NCI-H2107 (cell line): ENCODE measurements at places on chromosomes 5 and 9.
A peak's percentile ranks its signal among the peaks of the same experiment; 100 is the strongest.

GRCh38 chr5:1973391-1974013, 90.8 kb upstream of the IRX4 start:
- peak; percentile 8 for DNase-seq

- no peak for DNase-seq
Measured at GRCh38 chr5:34789021-34789531, 49.9 kb upstream of the TTC23L start.

DNA sequence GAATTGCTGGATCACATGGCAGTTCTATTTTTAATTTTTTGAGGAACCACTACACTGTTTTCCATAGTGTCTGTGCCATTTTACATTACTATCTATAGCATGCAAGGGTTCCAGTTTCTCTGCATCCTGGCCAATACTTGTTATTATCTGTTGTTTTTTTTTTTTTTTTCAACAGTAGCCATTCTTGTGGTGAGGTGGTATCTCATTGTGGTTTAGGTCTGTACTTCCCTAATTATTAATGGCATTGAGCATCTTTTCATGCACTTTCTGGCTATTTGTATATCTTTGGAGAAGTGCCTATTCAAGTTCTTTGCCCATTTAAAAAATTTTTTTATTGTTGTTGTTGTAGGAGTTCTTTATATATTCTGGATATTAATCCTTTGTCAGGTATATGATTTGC, 97.7 kb downstream of the GDNF start:
- DNase-seq, result no peak

GRCh38 chr5:42767491-42768105, 11.0 kb downstream of the CCDC152 start:
- no peak for DNase-seq

GRCh38 chr5:1099926-1100663, 11.8 kb downstream of the SLC12A7 start:
- no peak for DNase-seq

DNA sequence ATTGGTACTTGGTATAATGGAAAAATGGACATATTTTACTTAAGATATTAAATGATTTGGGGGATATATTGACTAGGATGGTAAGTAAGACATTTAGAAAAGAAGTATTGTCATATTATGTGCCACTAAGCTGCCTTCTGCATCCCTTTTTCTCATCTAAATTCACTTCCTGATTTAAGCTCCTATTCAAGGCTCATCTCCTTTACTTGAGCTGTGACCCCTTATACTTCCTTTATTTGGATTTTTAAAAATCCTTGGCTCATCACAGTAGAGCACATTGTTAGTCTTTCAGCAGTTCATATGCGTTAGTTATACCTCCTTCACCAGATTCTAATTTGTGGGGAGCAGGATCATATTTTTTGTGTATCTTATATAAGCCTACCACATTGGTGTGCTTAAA, 6.6 kb downstream of the COMMD10 start:
- DNase-seq, result no peak

DNA sequence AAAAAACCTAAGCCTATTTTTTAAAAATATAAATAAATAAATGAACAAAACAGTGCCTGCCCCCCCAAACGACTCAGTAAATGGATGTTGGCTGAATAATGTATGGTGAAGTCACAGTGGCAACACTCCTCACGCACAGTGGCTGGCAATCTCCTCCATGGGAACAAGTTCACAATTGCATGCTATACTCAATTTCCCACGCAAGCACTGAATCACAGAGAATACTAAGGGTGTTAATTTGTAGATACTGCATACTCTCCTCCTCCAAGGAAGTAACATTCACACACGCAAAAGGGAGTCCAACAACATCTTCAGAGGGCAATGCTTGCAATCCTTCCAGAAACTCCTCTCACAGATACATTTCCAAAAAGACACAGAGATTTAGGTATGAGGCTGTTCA, 47.5 kb downstream of the SERINC5 start:
- no peak for DNase-seq

GRCh38 chr5:15700373-15700772, 200.4 kb downstream of the FBXL7 start:
- no peak for DNase-seq

GRCh38 chr9:110942522-110942921, 95.7 kb downstream of the LPAR1 start:
- DNase-seq, result no peak

DNA sequence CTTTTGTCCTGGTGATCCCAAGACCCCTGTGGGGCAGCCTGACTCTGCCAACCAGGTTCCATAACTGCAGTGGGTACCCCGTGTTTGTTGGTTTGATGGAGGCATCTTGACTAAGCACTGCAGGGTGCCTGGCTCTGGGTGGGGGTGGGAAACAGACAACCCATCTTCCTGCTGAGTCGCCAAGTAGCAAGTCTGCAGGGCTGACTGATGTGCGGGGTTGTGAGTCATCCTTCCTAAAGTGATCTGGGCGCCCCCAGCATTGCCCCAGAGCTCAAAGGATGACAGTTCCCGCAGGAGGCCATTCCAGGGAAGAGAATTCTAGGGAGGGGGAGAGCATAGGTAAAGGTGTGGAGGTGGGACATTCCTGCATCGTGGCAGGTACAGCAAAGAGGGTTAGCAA, 23.5 kb downstream of the DAB2IP start:
- DNase-seq, result no peak

DNA sequence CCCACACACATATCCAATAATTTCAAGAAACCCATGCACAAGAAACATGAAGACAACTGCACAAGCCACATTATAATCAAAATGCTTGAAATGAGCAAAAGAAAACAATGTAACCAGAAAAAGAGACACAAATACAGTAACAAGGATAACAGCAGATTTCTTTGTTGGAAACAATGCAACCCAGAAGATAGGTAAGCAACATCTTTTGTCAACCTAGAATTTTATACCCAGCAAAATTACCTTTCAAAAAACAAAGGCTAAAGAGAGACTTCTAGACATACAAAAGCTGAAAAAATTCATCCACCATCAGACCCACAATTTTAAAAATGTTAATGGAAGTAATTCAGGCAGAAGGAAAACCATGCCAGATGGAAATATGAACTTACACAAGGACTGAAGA, 5.0 kb upstream of the COL23A1 start:
- DNase-seq, result no peak

DNA sequence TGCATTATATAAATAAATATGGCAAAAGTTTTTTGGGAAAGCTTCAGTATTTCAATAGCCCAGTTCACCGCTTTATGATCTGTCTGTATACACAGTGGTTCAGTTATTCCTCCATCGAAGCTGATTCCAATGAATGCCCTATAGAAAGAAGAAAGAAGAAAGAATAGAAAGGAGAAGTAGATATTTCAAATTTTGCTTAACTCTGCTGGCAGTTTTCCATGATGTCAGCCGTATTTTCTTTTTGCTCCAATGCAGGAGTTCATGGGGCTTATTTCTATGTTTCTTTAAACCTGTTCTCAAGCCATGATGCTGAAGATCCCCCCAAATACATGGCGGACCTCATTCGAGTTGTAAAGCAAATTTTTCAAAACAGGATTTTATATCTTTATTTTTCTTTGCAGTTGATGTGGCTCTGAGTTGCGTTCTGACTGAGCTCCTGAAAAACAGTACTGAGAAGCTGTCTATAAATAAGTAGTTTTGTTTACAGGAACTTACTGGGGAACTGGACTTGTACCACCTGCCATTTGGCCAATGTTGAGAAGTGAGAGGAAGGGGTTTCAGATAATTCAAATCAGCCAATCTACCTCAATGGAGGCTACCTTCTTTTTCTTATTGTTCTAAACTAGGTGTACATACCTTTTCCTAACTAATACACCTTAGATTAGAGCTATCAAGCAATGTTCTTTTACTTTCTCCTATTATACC, 418.5 kb upstream of the MEF2C start:
- no peak for DNase-seq

GRCh38 chr9:72947984-72948465, 4.8 kb downstream of the ALDH1A1 start:
- no peak for DNase-seq

DNA sequence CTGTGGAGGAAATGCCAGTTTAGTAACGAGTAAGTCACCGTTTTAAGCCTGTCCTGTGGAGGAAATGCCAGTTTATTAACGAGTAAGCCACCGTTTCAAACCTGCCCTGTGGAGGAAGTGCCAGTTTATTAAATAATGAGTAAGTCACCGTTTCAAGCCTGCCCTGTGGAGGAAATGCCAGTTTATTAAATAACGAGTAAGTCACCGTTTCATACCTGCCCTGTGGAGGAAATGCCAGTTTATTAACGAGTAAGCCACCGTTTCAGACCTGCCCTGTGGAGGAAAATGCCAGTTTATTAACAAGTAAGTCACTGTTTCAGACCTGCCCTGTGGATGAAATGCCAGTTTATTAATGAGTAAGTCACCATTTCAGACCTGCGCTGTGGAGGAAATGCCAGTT, 18.9 kb upstream of the PDCD6 start:
- no peak for DNase-seq

DNA sequence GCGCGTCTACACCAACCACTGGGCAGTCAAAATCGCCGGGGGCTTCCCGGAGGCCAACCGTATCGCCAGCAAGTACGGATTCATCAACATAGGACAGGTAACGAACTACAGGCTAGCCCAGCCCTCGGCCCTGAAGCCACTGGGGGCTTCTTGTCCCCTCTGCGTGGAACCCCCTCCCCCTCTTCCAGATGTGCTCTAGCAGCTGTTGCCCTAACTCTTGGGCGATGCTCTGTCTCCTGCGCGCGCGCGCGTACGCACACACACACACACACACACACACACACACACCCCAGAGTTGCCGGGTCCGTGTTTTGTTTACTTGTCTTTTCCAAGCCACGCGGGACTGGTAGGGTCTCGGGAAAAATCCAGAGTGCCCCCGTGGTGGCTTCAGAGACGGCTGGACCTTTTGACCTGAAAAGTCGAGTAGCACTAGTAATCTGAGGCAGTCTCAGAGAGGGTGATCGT, 836 bp downstream of the PCSK5 start:
- DNase-seq, result no peak

DNA sequence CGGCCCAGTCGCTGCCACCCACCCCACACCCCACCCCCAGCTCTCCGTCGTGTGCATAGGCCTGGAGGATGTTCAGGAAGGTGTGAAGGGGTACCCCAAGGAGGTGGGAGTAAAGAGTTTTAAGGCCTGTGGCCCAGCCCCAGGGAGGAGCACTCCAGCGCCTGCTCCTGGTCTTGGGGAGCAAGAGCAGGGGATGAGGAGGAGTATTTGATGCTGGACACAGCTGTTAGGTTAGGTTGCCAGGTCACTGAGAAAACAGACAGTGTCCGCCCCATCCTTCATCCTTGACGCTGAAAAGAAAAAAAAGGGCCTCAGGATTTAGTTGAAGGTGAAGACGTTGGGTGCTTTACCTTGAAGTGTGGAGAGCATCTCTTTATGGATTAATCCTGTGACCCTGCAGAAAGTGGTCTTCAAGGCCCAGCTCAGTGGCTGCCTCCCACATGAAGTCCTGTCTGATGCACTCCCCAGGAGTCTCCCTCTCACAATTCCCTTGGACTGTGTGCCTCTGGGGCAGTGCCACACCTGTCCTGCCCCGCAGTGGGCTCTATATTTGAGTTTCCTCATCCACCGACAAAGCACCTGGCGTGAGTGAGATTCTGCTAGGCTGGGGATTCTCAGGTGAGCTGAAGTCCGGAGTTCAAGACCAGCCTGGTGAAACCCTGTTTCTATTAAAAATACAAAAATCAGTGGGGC, 101.8 kb downstream of the SPRY4 start:
- no peak for DNase-seq

DNA sequence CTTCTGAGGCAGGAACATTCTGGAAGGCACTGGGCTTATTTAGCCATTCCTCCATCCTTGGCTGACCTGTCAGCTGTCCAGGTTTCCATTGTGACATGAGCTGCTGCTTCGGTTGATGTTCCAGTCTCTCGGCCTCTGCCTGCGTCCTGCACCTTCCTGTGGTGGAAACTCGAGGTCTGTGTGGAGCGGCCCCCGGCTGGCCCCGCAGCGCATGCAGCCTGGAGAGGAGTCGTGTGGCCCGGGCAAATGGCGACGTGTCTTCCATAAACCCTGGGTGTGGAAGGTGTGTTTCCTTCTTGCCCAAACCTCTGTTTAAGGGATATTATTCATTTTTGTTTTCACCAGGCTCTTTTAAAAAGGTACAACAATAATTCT, 36.5 kb upstream of the SLC9A3 start:
- no peak for DNase-seq

DNA sequence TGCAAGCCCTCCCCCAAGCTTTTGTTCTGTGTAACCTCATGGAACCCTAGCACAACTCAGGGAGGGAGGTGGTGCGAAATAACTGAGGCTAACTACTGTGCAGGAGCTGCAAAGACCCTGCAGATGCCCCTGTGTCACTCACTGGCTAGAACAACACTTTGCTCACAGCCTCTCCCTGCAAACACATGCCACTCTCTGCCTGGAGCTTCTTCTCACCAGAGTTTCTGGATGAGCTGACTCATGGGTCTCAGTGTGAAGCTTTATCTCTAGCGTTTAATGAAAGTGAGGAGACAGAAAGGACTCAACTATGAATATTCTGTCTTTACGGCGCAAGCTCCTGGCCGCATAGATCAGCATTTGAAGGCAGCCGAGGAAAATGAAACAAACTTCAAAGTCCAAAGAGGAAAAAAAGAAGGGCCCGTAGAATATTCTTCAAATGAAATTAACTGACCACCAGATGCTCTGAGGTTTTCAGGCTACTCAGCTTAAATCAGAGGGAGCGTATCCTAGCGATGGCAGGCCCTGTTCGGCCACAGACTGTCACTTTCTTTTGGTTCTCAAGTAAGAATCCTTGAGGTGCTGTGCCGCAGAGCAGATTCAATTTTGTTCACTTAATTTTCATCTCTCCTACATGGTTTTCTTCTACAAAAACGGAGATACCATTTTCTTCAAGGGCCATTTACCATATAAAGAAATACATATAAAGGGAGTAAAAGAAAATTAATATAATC, 77.7 kb upstream of the TAS2R1 start:
- DNase-seq, result no peak

DNA sequence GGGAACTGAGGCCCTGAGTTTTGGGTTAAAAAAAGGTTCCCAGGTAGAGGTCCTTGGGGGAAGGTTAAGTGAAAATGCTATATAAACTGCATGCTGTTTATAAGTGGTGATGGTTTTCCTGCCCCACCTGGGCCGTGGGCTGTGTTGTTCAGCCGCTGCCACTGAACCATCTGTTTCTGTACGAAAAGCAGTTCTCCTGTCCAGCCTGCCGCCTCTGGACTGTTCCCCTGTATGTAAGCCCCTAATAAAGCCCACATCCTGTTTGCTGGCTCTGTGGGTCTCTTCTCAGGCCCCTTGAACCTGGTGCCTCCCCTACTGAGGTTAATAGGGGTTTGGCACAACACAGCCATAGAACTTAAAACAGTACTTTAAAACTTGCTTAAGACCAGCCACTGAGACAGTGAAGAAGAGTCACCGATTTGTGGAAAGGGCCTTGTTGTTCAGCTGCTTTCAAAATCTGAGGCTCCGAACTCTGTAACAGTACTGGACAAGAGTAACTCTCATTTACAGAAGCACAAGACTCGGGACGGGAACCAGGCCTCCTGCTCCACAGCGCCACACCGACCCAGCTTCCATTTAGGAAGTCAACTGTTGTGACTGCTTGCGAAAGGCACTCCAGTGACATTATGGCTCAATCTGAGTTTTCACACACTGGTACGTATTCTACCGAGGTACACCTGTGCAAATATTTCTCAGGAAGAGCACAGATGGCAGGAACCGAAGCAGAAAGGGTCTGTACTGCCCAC, 192.5 kb downstream of the CDK5RAP2 start:
- DNase-seq, result peak; percentile 59

- no peak for DNase-seq
Measured at GRCh38 chr9:69174616-69175463, 763 bp downstream of the TJP2 start.
